ENCODE measurements at places on chromosomes 5 and 9.
A peak's percentile ranks its signal among the peaks of the same experiment; 100 is the strongest.

DNA sequence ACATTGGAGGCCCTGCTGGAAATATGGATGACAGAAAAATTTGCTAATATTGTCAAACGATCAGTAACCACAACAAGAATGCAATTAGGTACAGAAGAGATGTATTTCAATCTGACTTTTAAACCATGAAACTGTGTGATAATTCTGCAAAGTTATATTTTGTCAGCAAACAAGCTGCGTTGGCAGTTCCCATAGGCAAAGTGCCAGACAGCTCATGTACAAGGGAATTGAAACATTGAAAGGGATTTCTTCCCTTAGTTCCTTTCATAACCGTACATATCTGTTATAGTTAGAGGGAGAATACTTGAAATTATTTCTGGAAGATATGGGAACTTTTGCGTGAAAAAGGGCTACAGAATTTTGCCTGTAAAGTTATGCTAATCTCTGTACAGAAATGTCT lies 419.4 kb upstream of the PTGER4 start:
- H3K4me1 ChIP-seq, result no peaks in the 10 kb centered on the region
- DNase-seq, result no peak
- no peak overlapping the region for H3K27ac ChIP-seq
- peaks cover 4% of the 10 kb centered on the region for H3K27me3 ChIP-seq

GRCh38 chr9:33138768-33139167 lies 28.4 kb downstream of the B4GALT1 start:
- H3K4me1 ChIP-seq, result peaks cover 78% of the 10 kb centered on the region
- H3K4me3 ChIP-seq, result no peak overlapping the region
- no peaks in the 10 kb centered on the region for H3K27me3 ChIP-seq

GRCh38 chr9:136773386-136774044 lies 9.2 kb upstream of the LCN15 start:
- no peak overlapping the region for H3K27ac ChIP-seq
- no peaks in the 10 kb centered on the region for H3K36me3 ChIP-seq
- H3K4me1 ChIP-seq, result peaks cover 25% of the 10 kb centered on the region
- peaks cover 50% of the 10 kb centered on the region for H3K27me3 ChIP-seq
- H3K4me3 ChIP-seq, result no peak overlapping the region
- no peak for DNase-seq

GRCh38 chr5:152424501-152424900 lies 19.4 kb upstream of the NMUR2 start:
- H3K4me3 ChIP-seq, result no peak overlapping the region
- no peaks in the 10 kb centered on the region for H3K4me1 ChIP-seq
- no peaks in the 10 kb centered on the region for H3K27me3 ChIP-seq
- no peak for DNase-seq

GRCh38 chr9:94875300-94876020 lies 149.0 kb downstream of the AOPEP start:
- H3K27ac ChIP-seq, result no peak overlapping the region
- H3K27me3 ChIP-seq, result peaks cover 8% of the 10 kb centered on the region
- peaks cover 10% of the 10 kb centered on the region for H3K36me3 ChIP-seq
- no peak overlapping the region for H3K4me3 ChIP-seq

- DNase-seq, result no peak
- H3K4me1 ChIP-seq, result no peaks in the 10 kb centered on the region
- H3K27ac ChIP-seq, result no peak overlapping the region
- no peak overlapping the region for H3K4me3 ChIP-seq
- peaks cover 7% of the 10 kb centered on the region for H3K27me3 ChIP-seq
- no peaks in the 10 kb centered on the region for H3K36me3 ChIP-seq
These were observed 188.8 kb upstream of the GLRA1 start for GRCh38 chr5:152113401-152113800.

GRCh38 chr5:133222979-133223378 lies 171.2 kb downstream of the HSPA4 start:
- H3K36me3 ChIP-seq, result no peaks in the 10 kb centered on the region
- peaks cover 10% of the 10 kb centered on the region for H3K27me3 ChIP-seq
- peak overlapping the region; percentile 69 for H3K4me3 ChIP-seq
- peak overlapping the region; percentile 96 for H3K27ac ChIP-seq
- peak; percentile 31 for DNase-seq
- H3K4me1 ChIP-seq, result peaks cover 42% of the 10 kb centered on the region

DNA sequence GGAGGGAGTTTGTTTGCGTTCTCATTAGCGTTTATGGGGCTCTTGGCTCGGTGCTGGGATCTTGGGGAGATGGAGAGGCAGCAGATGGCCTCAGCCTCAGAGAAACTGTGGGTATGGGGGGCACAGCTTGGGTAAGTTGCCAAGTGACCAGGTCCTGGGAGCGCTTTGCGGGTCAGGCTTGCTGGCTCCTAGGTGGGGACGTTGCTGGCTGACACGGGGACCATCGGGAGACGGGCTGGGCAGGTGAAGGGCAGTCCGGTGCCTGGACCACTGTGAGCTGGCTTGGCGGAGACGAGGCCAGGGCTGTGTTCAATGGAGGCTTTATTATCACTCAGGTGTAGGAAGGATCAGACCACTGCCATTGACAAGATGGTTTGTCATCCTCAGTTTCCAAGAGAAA lies 30.0 kb downstream of the FGD3 start:
- peaks cover 7% of the 10 kb centered on the region for H3K27me3 ChIP-seq
- no peak overlapping the region for H3K4me3 ChIP-seq
- H3K27ac ChIP-seq, result no peak overlapping the region
- no peak for DNase-seq
- H3K36me3 ChIP-seq, result peaks cover 11% of the 10 kb centered on the region

- H3K27ac ChIP-seq, result no peak overlapping the region
- H3K4me3 ChIP-seq, result no peak overlapping the region
- DNase-seq, result peak; percentile 61
These were observed 9.2 kb downstream of the LHX2 start for GRCh38 chr9:124020520-124021384.

DNA sequence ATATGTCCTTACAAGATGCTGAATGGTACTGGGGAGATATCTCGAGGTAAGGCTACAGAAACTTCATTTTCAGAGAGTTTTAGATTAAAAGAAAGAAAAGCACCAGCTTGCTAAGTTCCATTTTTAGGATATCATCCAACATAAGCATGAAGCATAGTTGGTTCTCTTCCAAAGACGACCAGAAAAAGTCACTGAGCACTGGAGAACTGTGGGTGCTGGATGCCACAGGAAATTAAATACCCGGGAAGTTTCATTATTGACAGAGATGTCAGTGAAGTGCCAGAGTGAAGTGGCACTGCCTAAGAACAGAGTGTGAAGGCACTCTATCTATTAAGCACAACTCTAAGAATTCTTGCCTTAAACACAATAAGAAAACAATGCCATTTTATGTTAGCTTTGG lies 76.8 kb downstream of the PIK3R1 start:
- H3K4me1 ChIP-seq, result peaks cover 44% of the 10 kb centered on the region
- no peak for DNase-seq
- peaks cover 48% of the 10 kb centered on the region for H3K36me3 ChIP-seq
- H3K27me3 ChIP-seq, result no peaks in the 10 kb centered on the region

DNA sequence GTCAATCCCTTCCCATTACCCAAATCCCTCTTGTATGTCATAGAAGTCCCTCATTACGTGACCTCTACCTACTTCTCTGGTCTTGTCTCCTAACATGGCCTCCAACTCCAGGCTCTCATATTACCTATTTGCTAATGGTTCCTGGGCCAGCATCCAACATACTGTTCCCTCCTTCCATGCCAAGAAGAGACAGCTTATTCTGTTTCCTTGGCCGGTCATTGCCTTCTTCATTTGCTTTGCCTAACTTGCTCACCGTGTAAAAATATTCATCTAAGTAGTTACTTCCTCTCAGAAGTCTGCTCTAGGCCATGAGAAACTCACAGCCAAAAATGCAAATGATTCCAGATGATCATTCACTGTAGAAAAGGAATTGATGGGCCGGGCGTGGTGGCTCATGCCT lies 8.9 kb upstream of the IL6ST start:
- DNase-seq, result no peak
- H3K36me3 ChIP-seq, result peaks cover 7% of the 10 kb centered on the region
- no peak overlapping the region for H3K4me3 ChIP-seq
- H3K27me3 ChIP-seq, result peaks cover 6% of the 10 kb centered on the region
- peaks cover 8% of the 10 kb centered on the region for H3K4me1 ChIP-seq
- H3K27ac ChIP-seq, result no peak overlapping the region

GRCh38 chr9:72382405-72382804 lies 17.4 kb upstream of the ZFAND5 start:
- H3K27me3 ChIP-seq, result no peaks in the 10 kb centered on the region
- no peak overlapping the region for H3K27ac ChIP-seq
- H3K4me3 ChIP-seq, result no peak overlapping the region
- no peaks in the 10 kb centered on the region for H3K36me3 ChIP-seq
- peaks cover 6% of the 10 kb centered on the region for H3K4me1 ChIP-seq

DNA sequence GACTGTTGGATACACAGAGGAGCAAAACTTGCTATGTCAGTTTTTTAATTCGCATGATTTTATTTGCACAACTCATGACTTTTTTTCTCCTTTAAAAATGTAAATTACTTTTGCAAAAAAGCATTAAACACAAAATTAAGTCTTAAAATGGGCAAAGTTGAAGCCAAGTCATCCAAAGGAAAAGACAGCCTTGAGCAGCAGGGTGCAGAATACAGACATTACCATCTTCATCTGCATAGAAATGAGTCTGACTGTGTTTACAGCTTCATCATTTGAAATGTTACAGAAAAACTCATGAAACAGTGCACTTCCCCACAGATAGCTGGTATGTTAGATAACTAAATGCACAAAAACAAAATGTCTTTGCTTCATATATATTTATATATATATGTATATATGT lies 101.4 kb downstream of the TSSK1B start:
- no peak overlapping the region for H3K4me3 ChIP-seq
- H3K27me3 ChIP-seq, result no peaks in the 10 kb centered on the region
- DNase-seq, result no peak
- H3K27ac ChIP-seq, result no peak overlapping the region

DNA sequence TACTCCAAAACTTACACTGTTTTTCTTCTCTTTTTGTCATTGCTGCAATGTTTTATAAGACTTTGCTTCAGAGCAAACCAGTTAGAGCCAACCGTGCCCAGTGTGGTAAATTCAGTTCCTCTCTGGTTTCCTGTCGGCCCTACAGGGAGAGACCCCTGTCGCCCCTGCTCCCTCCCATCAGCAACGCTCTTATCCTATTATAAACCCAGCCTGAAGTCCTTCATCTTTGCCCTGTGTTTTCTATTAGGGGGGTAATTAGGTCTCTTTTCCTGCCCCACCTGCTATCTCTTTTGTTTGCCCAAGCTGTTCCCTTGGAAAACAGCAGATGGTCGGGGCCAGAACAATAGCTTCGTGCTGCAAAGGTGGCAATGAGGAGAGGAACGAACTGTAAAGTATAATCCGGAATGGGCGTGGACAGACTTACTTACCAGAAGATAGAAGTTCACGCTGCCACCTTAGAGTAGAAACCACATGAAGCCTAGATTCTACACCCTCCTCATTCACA lies 21.4 kb upstream of the OTULINL start:
- no peak overlapping the region for H3K4me3 ChIP-seq
- no peak overlapping the region for H3K27ac ChIP-seq
- peaks cover 3% of the 10 kb centered on the region for H3K27me3 ChIP-seq
- H3K36me3 ChIP-seq, result no peaks in the 10 kb centered on the region
- DNase-seq, result no peak
- no peaks in the 10 kb centered on the region for H3K4me1 ChIP-seq

DNA sequence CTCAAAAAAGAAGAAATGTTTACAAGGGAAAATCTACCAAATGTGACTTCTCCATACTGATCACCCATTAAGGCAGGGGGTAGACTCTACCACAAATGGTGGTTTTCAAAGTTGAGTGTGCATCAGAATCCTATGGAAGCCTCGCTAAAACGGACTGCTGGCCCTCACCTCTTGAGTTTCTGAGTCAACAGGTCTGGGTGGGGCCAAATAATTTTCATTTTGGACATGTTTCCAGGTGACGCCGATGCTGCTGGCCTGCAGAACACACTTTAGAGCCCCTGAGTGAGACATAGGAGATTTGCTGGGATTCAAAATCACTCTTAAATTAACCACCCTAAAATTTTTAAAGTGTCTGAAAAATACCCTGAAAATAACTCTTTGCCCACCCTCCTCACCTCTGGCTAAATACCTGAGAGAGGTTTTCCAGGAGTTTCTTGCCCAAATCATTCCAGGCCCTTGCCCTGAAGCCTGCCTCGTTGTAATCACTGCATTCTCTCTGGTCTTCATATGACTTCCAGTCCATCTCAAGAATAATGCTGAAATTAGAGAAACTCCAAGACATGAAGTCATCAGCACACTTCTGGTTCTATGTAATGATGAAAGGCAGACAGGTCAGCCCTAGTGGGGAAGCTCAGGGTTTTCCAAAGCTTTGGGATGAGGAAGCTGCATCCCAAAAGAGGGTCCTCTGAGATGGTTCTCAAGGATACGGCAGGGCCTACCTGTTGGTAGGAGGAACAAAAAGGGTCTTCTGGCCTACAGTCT lies 18.2 kb downstream of the C9orf152 start:
- no peak for DNase-seq
- H3K36me3 ChIP-seq, result no peaks in the 10 kb centered on the region
- peaks cover 18% of the 10 kb centered on the region for H3K4me1 ChIP-seq
- H3K27ac ChIP-seq, result no peak overlapping the region
- H3K4me3 ChIP-seq, result no peak overlapping the region
- peaks cover 16% of the 10 kb centered on the region for H3K27me3 ChIP-seq

- H3K36me3 ChIP-seq, result no peaks in the 10 kb centered on the region
- peaks cover 35% of the 10 kb centered on the region for H3K4me1 ChIP-seq
- peak; percentile 68 for DNase-seq
- H3K27ac ChIP-seq, result no peak overlapping the region
- no peak overlapping the region for H3K4me3 ChIP-seq
These were observed 77.9 kb downstream of the AK8 start for GRCh38 chr9:132800038-132800648.

DNA sequence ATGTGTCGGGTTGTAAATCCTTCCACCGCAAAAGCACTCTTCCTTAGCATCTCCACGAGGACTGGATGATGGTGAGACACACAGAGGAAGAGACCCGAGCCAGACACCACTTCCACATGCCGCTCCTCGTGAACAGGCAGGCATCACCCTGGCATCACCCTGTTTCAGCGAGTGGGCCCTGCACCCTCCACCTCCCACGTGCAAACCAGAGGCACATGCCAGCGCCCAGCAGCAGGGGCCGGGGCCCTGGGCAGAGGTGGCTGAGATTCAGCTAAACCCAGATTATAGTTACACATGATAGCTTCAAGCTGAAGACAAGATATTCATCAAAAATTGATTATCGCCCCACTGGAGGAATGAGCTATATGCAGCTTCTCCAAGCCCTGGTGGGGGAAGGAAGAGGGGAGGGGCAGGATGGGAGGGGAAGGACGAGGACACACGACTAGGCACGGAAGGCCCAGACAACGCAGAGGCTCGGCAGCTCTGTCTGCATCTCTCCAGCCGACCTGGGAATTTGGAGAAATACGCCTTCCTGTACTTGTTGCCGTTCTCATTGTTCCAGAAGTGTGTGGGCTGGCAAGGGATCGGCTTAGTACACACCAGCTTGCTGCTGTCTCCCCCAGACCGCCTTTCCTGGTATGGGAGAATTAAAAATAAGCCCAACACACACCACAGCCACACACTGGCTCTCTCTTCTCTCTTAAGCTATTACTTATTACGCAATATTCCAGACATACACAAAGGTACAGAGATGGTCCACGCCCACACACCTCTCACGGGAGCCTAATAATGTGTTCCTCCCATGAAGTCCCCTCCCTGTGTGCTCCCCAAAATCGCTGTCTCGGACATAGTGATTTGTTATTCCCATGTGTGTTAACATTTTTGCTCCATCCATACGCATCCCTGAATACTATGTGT lies 50.4 kb upstream of the ZNF354A start:
- H3K36me3 ChIP-seq, result no peaks in the 10 kb centered on the region
- peaks cover 10% of the 10 kb centered on the region for H3K27me3 ChIP-seq
- H3K4me1 ChIP-seq, result peaks cover 17% of the 10 kb centered on the region
- DNase-seq, result no peak
- no peak overlapping the region for H3K27ac ChIP-seq

- no peaks in the 10 kb centered on the region for H3K4me1 ChIP-seq
- H3K27me3 ChIP-seq, result peaks cover 17% of the 10 kb centered on the region
- no peaks in the 10 kb centered on the region for H3K36me3 ChIP-seq
- no peak overlapping the region for H3K4me3 ChIP-seq
- no peak overlapping the region for H3K27ac ChIP-seq
These were observed 28.3 kb upstream of the STOM start for GRCh38 chr9:121398374-121398773.

Data from nephron progenitor cell (in vitro differentiated cells).